ENCODE measurements at places on chromosomes 11 and 22.

DNA sequence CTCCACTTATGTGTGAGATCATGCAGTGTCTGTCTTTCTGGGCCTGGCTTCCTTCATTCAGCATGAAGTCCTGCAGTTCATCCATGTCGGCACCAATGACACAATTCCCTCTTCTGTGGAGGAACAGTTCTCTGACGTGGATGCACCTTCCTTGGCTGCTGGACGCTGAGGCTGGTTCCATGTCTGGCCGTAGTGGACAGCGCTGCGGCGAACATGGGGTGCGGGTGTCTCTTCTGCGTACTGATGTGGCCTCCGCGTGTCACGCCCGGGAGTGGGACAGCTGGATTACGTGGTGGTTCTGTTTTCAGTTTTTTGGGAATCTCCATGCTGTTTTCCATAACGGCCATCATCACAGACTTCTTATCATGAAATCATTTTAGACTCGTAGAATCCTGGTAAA, 16.9 kb upstream of the MUC2 start:
- no peak for DNase-seq

- peak; percentile 20 for DNase-seq
Observed at GRCh38 chr11:5123802-5124521, 14.2 kb downstream of the OR52A5 start.

DNA sequence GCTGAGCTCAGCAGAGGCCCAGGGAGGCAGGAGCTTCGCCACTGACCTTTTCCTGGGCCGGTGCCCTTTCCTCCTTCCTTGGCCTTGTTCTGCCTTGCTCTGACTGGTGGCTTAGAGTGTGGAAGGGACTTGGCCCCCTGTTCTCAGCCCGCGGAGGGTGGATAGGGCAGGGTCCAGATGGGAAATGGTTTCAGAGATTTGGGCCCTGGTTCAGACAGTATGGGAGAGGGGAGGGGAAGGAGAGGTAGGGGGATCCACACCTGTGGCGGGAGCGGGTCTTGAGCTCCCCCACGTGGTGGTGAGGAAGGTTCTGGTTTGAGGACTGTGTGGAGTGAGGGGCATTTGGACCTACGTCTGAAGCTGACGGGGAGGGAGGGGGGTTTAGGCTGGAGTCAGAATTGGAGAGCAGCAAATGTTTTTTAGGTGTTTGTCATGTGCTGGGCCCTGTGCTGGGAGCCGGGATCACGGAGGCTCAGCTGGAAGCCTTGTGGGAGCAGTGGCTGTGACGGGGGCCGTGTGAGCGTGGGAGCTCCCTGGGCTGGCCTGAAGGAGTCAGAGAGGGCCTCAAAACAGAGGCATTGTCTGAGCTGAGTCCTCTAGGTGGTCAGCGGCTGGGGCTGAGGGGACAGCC, 27.2 kb downstream of the SHANK3 start:
- peak; percentile 6 for DNase-seq

- no peak for DNase-seq
Observed at GRCh38 chr11:93936460-93936859, 84.7 kb upstream of the HEPHL1 start.

DNA sequence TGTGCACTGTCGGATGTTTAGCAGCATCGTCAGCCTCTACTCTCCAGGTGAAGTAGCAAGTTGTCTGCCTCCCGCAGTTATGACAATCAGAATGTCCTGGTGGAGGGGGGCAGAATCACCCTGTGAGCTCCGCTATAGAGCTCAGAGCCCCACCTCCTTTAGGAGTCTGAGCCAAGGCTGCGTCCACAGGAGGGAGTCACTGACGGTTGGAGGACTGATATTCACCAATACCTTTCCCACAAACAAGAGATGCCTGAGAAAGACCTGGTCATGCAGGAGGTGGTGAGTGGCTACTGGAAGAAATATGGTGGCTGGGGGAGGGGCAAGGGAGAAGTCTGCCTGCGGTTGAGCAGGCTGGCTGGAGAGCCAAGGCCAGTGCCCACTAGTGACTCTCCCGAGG, 41.7 kb upstream of the ADA2 start:
- DNase-seq, result no peak

DNA sequence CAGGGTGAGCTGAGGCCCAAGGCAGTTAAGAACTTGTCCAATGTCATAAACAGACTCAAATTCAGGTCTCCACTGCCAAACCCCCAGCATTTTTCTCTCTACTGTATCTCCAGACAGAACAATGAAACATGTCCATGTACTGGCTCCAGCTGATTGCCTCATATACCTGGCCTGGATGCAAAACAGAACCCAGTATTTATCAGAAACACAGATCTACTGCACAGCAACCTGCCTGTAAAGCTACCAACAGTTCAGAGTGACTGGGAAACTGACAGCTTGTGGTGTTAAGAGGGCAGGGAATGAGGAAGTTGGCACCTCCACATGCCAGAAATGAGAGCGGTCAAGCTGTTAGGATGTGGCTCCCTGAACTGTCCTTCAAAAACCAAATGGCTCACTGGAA, 41.6 kb downstream of the C11orf71 start:
- DNase-seq, result no peak

DNA sequence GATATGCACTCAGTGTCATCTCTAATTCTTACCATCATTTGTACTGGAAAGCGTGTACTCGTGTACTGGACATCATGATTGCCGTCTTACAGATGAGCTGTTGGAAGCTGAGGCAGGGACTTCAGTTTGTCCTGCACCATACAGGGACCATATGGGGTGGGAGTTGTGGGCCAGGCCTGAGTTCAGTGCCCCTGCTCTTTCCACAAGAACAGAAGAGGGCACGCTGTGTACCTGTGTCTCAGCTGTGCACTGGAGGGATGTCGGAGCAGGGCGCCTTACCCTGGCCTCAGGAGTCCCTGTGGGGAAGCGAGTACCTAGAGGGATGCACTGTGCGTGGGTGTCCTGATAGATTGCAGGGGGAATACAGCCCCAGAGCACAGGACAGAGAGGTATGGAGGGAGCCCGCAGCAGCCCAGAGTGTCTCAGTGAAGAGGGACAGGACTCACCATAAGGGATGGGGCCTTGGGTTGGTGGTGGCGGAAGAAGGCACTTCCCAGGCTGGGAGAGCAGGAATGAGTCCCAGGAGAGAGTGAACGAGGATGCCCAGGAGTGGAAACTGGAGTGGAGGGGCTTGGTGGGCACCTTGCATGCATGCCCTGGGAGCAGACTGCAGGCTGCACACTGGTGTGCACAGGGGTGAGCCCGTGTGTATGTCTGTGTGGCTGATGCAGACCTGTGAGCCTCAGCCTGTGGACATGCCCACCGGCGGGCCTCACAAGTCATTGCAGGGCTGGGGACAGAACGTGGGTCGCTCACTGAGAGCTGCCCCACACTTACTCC, 329.7 kb downstream of the TBC1D22A start:
- no peak for DNase-seq

GRCh38 chr11:59849129-59849528, 3.8 kb upstream of the CBLIF start:
- no peak for DNase-seq

- no peak for DNase-seq
Observed at GRCh38 chr22:42680648-42681047, 31.5 kb upstream of the CYB5R3 start.

- no peak for DNase-seq
Observed at GRCh38 chr11:61131186-61131585, 28.9 kb downstream of the CD5 start.

DNA sequence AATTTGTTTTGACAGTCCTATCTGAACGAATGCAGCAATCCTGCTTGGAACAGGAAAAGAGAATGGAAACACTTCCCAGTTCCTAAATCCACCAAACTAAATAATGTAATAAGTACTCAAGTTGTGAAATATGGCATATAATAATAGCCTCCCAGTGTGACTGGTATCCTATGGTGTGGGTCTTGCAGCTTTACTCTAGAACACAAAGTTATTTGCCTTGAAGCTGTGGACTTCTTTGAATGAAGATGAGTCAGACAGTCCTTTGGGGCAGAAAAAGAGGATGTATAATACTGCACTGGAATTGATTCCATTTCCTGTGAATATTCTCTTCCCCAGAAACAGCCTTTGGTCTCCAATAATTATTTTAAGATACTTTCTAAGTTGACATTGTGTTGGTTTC, 887.0 kb downstream of the KCNA4 start:
- no peak for DNase-seq

DNA sequence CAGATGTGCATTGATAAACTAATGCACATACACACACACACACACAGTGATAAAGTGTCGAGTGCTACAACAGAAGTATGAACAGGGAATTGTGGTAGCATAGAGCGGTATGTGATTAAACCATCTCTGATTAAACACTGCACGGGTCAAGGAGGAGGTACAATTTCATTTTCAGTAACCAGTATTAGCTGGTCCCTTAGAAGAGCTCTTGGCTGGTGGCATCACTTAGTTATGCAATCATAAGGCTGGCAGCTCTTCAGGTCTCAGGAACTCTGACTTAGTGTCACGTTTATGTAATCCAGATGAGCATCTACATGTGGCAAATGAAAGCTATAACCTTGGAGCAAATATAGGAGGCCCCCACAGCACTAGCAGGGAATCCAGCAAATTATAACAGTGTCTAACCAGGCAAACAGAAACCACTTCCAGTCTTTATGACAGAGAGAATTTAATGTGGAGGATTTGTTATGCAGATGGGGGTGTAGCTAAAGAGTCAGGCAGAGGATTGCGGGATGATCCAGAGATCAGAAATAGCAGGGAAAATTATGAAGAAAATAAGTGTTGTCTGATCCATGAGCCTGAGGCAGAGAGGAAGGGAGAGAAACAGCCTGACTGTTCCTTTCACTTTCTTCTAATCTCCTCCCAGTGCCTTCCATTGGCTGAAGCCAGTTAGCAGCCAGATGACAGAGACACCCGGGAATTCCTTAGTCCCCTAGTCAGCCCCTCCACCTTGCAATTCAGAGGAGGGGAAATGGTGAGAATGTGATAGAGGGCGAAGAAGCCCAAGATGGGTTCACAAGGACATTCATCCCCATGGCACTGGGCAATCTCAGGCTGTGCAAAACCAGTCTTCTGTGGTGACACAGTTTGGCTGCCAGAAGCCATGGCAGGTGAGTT, 533.1 kb upstream of the TENM4 start:
- no peak for DNase-seq

DNA sequence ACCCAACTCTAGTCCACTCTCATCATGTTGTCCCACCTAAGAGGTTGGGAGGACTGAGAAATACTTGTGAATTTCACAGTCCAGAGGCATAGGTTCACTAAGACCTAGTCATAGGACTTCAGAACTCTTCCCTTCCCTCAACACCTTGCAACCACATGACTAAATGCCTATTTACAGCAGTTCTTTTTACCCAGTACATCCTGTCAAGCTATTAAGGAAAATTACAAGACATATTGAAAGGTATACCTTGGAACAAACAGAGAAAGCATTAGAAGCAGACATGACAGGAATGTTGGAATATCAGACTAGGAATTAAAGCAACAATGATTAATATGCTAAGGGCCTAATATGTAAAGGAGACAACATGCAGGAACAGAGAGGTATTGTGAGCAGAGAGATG, 563.8 kb upstream of the LRRC4C start:
- DNase-seq, result no peak

DNA sequence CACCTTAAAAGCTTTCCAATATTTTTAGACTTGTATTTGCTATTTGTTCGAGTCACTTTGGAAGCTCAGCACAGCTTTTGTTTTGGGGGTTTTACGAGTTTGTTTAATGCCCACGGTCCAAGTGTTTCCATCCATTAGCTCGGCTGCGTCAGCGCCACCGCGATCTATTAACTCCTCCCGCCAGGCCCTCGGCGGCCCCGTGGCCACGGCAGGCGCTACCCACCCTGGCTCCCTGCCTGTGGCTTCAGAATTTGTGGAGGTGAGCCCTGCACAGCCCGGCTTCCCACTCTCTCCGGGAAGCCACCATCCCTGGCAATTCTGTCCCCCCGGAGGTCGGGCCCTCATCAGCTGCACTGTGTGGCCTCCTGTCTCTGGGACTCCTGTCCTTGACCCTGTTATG, 648.5 kb downstream of the BRD1 start:
- DNase-seq, result no peak

GRCh38 chr11:5343474-5344335, at the start of gene OR51B5:
Gene OR51B5, minus strand, starts transcription at chr11:5343524. Its CDS starts 0 bp downstream, at chr11:5343524.
- no peak for DNase-seq
